ENCODE measurements at places on chromosomes 5 and 9. TPM values are rescaled to one million over a fixed set of nuclear protein-coding genes. Genes with fewer than 3 reads are reported as not detected.

The PLAC8L1 gene
- total RNA-seq: 0.74 TPM

The RORB gene
- total RNA-seq: 0.02 TPM

The LCN15 gene
- total RNA-seq: not detected

The ACOT12 gene
- total RNA-seq: not detected

The C9orf153 gene
- total RNA-seq: 0.41 TPM

The BAAT gene
- total RNA-seq: not detected

The SHOC1 gene
- not detected for total RNA-seq

The FBXO4 gene
- total RNA-seq: 16.1 TPM

The TNFSF15 gene
- 0.28 TPM for total RNA-seq

The DBH gene
- not detected for total RNA-seq

The PRXL2C gene
- 13.8 TPM for total RNA-seq

The HMCN2 gene
- not detected for total RNA-seq

The FREM1 gene
- not detected for total RNA-seq

Measured in activated T-helper 2 cell treated with anti-CD3 and anti-CD28 coated beads, Interferon-gamma antibody, Interleukin-2, Interleukin-4, amounts not matched to agents 10 μg/mL and 5 μg/mL and 100 μg/mL, durations not matched to agents 14 hours and 24 hours and 36 hours (primary cell).